Stimulated activated CD4-positive, alpha-beta T cell treated with anti-CD3 and anti-CD28 coated beads, Interleukin-1b, Interleukin-23, amount 100 ng/mL, for 1 hour (primary cell): ENCODE measurements at places on chromosomes 7 and 10.

DNA sequence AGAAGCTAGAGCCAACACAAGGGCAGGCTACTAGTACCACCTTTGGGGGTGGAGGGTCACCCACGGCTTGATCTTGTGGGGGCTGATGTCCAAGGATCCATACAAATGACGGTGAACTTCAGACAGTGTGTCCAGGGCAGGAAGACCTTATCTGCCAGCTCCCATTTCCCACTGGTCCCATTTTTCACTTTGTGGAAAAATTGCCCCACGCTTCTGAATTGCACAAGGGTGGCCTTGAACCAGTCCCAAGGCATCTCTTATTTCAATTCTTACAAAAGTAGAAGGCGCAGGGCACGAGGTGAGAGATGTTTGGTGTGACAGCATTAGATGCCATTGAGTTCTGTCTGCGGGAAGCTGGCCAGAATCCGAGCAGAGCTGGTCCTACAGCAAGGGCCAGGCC lies 252.7 kb upstream of the CELF2 start:
- DNase-seq = no peak

DNA sequence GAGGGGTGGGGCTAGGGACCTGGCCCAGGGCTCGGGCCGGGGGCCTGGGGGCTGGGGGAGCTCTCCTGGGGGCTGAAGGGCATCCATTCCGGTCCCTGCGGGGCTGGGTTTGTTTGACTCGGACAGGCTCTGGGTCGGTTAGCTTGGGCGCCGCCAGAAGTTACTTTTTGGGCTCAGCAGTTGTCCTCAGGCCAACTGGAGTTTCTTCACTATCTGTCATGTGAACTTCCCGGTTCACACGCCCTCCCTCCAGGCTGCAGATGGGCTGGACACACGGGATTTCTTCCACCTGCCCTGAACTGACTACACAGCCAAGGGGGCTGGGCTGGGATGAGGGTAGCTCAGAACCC lies 3.8 kb downstream of the SLC4A2 start:
- DNase-seq = no peak

DNA sequence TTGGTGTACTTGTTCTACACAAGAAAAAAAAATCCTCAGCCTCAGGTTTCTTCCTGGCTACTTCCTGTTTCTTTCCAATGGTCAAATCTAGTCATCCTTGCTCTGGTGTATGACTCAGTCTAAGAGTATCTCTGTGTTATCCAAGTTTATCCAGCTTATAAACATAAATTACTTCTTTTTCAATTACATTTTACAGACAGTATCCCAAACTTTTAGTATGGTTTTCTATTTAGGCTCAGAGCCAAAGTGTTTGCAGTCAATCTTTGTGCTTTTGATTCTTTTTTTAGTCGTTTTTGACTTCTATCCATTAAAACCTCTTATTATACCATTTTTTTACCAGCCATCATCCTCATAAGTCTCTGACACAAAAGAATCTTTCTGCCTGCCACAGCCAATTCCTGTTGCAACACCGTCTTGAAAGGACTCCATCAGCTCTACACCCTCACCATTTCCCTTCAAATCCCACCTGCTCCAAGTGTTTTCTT lies 294.6 kb downstream of the PTEN start:
- DNase-seq = no peak

DNA sequence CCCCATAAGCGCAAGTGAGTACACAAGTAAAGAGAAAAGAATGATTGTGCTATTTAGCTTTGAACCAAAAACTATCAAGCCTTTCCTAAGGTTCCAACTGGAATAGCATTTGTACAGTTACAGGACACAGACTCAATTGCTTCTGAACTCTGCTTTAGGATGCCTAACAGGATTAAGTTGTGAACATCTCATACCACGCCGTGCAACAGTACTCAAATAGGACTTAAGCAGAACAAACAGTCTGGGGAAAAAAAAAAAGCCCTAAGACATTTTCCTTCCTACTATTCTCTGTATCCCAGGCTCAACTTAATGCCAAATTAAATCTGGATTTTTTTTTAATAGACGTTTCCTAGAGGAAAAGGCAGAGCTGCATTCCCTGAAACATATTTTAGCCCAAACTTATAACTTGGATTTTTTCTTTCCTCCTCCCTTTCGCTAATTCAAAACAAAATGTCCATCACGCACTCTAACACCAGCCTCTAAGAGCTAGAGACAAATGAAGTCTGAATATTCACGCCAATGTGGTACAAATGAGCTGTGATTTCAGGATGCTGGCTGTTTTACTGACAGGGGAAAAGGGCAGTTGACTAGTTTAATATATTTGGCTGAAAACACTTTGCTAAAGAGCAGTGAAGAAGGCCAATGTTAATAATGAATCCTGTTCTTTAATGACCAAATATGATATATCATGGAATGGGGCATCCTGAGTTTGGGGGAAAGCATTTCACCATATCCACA lies 68.6 kb downstream of the CALD1 start:
- DNase-seq = no peak

DNA sequence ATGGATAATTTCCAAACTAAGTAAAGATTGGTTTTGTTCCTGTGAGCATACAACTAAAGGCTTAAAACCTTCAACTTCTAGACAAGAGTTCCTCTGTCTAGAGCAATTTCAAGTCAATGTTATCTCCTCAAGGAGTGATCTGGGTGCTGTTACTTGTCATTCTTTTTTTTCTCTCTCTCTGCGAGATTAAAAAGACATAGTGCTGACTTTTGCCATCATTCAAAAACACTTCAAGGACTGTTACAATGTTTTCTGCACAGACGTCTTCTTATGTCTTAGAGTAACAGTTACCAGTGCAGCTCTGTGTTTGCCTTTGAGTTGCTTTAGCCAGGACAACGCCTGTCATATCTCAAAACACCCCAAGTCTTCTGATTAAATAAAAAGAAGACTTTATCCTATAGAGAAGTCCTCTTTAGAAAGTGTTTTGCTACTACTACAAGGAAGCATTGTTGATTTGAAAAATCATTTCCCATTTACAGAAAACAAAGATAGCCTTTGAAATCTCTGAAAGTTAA lies 263.5 kb upstream of the FERD3L start:
- no peak for DNase-seq

GRCh38 chr7:47291461-47292081 lies 290.3 kb downstream of the TNS3 start:
- no peak for DNase-seq

DNA sequence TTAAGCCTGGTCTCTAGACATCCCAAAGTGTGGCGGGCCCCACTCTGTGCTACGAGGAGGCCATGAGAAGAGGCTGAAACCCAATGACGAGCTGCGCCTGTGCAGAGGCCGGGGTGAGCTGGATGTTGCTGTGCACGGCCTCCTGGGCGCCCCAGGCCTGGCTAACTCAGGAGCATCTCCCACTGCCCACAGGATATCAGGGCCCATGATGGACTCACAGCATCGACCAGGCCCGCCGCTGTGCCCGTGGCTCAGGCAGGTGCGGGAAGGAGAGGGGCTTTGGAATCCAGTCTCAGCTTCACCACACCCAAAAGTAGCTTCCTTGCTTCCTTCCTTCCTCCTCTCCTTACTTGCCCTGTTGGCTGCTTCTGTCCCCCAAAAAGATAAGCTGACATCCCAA lies 4.6 kb upstream of the CNPY1 start:
- DNase-seq = no peak

GRCh38 chr7:31071645-31072029 lies 19.5 kb downstream of the ADCYAP1R1 start:
- DNase-seq = no peak

DNA sequence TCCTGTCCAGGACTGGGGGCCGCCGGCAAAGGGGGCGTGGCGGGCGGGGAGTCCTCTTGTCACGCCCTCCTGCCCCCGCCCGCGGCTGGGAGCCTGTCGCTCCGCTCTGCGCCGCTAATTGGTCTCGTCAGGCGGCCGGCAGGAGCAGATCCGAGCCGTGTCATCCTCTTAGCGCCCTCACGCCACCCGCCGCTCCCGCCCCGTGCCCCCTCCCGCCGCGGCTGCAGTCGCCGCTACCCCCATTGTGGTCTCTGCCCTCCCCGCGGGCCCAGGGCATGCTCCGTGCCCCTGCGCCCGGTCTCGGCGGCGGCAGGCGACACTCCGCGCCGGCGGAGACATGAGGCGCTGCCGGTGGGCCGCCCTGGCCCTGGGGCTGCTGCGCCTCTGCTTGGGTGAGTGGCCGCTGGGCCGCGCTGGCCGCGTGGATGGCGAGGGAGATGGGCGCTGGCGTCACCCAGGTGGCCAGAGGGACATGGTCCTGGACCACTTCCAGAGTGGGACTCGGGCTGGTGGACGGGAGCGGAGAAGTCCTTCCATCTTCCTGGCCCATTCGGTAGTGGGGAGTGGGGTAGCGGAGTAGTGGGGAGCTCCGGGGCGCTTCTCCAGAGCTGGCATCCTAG lies at the start of gene CDHR1:
CDHR1 (plus strand) TSS at position 114 of the 620 bp plus-strand sequence; CDS start at position 338, 224 bp downstream.
- no peak for DNase-seq

DNA sequence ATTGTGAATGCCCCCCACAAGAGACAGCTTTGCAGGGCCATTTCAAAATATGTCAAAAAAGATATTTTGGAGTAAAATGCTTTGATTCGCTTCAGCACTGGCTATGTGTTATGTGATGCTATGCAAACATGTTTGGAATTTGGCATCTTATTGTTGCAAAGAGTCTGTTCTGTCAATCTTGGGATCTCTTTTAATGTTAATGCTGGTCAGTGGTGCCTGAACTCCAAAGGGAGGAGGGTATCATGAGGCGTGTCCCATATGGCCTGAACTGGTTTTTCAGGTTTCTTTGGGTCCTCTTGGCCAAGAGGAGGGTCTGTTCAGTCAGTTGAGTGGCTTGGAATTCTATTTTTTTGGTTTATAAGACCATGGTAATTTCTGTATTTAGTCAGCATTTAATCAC lies 81.4 kb downstream of the HECW1 start:
- no peak for DNase-seq

DNA sequence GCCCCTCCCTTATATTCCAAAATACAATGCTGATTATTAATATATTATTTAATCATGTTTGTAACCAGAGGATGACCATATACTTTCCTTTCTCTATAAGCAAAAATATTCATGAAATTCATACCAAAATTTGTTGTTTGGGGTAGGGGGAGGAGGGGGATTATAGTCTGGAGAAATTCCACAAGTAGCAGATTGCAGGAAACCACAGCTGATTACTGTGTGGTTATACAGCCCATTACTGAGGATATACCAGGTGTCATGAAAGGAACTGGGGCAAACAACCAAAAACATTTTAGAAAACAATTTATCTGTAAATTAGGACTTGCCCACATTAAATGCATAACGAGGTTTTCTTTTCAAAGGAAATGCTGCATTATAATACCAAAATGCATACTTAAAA lies 50.3 kb downstream of the SEMA3C start:
- DNase-seq = no peak

DNA sequence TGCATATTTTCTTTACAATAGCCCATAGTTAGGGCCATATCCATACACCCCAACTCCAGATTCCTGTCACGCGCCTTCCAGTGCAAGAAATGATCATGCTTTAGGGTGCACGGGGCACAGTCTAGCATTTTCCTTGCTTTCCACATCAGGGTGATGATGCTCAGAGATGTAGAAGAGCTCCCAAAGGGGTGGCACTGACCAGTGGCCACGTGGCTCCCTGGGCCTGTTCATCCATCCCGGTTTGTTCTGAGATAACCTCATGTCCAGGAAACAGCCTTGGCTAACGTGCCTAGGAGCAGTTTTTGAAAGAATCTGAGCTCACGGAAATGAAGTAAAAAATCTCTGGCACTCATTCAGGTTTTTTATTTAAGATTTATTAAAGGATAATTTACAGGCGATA lies 139.3 kb downstream of the GALNT17 start:
- DNase-seq = no peak

DNA sequence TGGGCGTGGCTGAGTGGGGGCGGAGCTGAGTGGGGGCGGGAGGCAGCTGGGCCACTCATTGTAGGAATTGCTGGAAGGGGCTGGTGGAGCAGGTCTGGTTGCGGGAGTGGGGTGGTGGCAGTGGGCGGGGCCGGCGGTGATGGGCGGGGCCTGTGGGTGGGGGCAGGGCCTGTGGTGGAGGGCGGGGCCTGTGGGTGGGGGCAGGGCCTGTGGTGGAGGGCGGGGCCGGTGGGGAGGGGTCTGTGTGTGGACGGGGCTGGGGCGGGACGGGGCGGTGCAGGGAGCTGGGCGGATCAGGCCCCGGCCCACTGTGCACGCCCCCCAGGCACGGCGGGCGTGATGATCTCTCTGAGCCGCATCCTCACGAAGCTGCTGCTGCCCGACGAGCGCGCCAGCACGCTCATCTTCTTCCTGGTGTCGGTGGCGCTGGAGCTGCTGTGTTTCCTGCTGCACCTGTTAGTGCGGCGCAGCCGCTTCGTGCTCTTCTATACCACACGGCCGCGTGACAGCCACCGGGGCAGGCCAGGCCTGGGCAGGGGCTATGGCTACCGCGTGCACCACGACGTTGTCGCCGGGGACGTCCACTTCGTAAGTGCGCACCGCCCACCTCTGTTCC lies 14.0 kb downstream of the SLC29A4 start:
- DNase-seq = peak; percentile 34

DNA sequence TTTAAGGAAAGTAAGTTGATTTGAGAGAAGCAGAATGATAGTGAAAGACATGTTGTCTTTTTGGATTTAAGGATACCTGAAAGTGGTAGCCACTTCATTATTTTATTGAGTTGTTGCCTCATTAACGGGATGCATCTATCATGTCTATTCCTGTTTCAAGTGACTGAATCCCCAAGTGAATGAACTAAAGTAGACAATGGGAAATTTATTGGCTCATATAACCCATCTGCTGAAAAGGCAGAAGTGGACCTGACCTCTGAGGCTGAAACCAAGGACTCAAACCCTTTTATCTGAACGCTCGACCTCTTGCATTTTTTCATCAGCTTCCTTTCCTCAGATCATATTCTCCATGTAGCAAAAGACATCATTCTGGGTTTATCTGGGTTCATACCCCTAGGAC lies 465.6 kb upstream of the LRRN3 start:
- DNase-seq = no peak

DNA sequence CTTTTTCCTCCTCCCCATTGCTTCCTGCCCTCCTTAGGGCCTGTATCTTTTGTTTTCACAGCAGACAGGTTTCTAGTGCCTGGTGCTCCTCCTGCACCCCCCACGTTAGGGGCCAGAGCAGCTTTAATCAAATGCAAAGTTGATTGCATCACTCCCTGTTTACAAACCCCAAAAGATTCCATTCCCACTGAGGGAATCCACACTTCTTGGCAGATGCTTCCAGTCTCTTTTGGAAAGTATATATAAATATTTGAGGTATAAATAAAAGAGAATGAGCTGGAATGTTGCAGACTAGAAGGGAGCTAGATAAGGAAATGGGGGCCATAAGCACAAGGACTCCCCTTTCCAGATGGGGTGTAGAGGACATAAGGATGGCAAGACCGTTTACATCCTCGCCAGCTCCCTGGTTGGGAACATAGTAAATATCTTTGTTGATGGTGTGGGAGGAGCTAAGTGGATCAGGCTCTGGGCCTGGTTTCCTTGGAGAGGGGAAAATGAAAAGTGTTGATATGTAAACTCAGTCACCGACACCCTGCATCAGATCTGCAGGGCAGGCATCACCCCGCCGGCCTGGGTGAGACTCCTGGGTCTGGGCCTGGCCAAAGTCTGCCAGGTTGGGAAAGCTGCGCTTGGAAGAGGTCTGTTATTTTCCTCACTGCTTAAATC lies 6.2 kb downstream of the RARRES2 start:
- DNase-seq = no peak
